ENCODE measurements at places on chromosomes 3 and 15.

DNA sequence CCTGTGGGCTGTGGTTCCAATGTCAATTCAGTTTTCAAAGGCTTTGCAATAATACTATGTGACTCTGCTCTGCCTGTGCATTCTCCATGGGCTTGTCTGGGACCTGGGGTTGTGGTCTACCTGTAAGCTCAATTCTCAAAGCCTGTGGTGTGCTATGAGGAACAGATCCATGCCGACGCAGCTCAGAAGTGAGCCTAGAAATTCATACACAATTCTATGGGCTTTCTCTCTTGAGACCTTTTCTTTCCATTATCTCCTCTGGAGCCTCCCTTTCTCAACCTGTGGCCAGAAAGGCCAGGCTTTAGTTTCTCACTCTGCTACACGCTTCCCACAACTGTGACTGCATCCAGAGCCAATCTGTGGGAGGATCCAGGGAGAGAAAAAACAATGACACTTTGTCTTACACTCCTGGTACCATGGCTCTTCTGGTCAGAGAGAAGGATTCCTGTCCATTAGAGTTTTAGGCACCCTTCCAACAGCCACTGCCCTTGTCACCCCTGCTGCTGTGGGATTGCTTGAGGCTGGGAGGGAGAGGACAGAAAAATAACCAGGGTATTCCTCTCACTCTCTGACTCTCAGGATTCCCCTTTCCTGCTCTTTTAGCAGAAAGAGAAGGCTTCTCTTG lies 34.1 kb upstream of the KLF13 start:
- no peak for DNase-seq

GRCh38 chr15:69713726-69714559 lies 261.3 kb downstream of the RPLP1 start:
- peak; percentile 66 for DNase-seq

GRCh38 chr3:5186089-5186857 lies 1.2 kb upstream of the EDEM1 start:
- DNase-seq, result peak; percentile 58

- DNase-seq, result no peak
These were observed 9.6 kb upstream of the LRRC2 start for GRCh38 chr3:46575577-46576222.

GRCh38 chr3:153621953-153622352 lies 459.9 kb downstream of the RAP2B start:
- DNase-seq, result no peak

DNA sequence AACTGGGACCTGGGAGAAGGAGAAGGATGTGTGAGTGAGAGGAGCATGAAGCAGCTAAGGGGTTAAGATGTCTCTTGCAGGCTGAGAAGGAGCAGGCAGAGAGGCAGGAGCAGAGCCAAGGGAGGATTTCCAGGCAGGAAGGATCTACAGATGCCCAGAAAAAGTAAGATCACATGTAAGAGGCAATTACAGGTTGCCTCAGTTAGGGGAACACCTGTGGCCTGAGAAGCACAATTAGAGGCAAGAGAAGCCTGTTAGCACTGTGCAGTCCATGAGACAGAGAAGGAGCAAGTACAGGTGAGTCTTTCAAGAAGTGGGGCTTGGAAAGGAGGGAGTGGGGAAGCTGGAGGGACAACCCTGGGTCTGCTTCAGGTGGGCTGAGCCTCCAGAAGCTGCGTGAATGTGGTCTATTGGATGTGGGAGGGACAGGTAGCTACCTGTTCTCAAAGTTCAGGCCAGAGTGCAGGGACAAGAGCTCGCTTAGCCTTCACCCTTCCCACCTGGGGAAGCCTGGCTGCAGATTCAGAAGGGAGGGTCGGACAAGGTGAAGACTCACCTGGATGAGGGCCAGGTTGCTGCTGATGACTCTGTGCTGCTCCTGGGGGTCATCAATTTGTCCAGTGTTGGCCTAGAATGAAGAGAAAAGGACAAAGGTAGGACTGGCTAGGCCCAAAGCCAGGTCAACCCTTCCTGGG lies 50.7 kb downstream of the SLC41A3 start:
- DNase-seq, result no peak

DNA sequence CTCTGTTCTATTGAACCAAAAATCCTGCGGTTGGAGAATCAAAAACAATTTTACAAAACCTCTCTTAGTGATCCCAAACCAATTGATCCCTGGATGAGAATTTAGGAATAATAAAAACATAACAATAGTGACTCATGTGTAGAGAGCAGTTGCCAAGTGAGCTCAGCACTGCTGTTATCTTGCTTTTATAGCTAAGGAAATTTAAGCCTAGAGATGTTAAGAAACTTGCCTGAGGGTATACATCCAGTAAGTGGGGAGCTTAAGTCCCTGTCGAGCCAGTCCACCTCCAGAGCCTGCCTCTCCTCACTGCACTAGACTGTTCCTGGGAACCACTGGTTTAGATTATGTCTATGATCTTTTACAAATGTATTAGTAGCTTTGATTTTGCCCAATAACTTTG lies 358.4 kb upstream of the LMCD1 start:
- no peak for DNase-seq

GRCh38 chr3:195134431-195134830 lies 136.5 kb downstream of the XXYLT1 start:
- DNase-seq, result no peak

DNA sequence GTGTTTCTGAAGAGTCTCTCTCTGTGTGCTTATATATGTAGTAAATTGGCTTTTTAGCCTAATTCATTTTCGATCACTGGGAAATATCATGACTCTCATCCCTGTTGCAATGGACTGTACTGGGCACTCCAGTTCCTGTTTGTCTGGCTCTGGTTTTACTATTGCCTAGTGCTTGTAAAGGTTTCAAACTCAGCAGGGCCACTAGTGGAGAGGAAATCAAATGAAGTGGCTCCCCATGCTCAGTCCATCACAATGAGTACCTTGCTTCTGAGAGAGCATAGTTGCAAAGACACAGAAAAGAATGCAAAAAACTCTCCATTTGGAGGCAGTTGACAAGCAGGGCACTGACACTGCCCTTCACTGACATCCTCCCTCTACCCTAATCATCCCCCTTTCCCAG lies 167.8 kb downstream of the TAFA4 start:
- DNase-seq, result no peak

DNA sequence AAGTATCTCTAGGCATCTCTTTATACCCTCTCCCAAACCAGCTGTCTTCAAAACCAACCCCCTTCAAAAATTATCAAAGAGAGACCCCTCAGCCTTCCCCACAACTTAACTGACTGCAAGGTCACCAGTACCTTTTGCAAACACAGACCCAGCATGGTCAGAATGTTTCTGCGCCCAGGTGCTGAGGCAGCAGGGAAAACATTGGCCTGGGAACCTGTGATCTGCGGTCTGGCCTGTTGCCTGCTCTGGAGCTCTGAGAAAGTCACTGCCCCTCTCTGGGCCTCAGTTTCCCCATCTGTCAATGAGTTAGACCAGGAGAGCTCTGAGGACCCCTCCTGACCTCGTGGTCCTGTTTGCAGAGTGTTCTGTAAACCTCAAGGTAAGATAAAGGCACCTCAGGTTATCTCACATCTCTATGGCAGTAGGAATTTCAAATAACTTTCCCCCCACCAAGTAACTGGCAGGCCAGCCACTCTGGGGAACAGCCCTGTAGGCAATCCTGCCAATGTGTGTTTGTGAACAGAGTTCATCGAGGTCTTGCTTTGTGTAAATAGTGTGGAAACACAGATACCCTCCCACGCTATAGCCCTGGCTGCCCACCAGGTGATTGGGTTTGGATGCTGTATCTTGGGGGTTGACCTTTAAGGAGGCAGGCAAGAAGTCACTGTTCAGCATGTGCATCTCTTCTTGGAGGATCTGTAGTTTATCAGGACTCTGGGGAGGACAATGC lies 50.0 kb upstream of the SMAD6 start:
- DNase-seq, result no peak

- no peak for DNase-seq
These were observed 86.1 kb downstream of the CCNL1 start for GRCh38 chr3:157073810-157074209.

DNA sequence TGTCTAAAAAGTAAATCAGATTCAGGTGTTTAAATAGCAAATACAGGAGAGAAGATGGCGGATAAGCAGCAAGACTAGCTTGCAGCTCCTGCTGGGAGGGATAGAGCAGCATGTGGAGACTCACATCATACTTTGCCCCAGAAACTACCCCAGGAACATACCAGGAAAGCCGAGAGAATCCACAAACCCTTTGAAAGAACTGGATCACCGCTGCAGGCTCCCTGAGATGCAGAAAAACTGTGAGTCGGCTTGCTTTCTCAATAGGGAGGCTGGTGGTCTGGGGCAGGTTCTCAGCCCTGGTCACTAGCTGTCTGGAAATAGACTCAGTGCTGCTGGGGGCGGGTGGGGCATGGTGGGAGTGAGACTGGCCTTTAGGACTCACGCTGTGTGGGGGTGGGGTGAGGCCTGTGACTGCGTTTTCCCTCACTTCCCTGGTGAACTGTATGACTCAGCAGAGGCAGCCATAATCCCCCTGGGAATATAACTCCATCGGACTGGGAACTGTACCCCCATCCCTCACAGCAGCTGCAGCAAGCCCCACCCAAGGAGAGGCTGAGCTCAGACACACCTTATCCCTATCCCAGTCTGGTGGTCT lies 142.8 kb downstream of the CNTN6 start:
- no peak for DNase-seq

DNA sequence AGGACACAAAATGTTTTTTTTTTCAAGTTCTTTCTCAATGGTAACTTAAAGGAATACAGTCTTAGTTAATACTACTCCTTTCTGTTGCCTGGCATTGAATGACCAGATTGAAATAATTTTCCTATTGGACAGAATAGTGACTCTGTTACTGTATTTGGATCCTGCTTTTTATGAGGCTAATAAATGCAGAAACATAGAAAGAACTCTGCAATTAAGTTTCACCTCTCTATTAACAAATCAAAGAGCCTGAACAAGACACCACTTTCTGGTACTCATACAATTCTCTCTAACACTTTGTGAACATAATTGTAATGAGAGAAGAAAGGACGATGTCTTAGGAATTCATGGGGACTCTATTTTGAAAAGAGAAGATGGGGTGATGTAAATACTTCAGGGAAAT lies 308.4 kb upstream of the ROBO2 start:
- DNase-seq, result no peak

DNA sequence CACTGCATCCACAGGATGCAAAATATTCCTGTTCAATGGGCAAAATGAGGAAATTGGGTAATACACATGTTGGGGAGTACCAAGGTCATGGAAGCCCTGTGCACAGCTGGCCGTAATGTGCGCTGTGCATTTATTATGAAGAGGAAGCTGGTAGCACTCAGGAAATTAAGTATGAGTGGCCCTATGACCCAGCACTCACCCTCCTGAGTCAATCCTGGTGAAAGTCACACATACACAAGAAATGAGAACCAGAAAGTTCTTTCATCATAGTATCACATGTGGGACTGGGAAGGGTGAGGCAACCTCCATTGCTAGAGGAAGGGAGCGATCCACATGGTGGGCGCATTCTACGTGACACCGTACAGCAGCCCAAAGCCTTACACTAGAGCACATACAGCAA lies 11.4 kb upstream of the PRR20G start:
- DNase-seq, result no peak

All from CD4-positive, alpha-beta T cell (primary cell).